ENCODE measurements at places on chromosomes 2 and 18. TPM values are rescaled to one million over a fixed set of nuclear protein-coding genes. Genes with fewer than 3 reads are reported as not detected.

GRCh38 chr2:175152242-175152641, 15.8 kb downstream of the ATF2 start:
- no peak for DNase-seq

DNA sequence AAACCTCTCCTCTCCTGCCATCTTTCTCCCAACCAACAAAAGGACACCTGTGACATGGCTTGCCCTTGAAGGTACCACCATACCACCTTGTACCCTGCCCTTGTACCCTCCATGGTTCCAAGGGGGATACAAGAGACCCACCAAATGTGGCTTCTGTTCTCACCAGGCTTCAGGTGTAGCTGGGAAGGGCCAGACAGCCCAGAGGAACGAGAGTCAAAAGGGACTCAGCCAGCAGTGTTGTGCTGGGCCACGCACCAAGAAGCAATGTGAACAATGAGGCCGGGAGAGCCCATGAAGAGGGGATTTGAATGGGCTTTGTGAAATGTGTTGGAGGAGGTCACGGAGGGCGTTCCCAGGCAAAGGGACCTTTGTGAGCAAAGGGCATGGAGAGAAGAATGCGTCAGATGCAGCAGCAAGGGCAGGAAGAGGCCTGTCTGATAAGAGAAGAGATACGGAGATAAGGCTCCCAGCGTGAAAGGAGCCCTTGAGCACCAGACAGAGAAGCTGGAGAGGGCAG, 48.6 kb downstream of the PLB1 start:
- DNase-seq: no peak

DNA sequence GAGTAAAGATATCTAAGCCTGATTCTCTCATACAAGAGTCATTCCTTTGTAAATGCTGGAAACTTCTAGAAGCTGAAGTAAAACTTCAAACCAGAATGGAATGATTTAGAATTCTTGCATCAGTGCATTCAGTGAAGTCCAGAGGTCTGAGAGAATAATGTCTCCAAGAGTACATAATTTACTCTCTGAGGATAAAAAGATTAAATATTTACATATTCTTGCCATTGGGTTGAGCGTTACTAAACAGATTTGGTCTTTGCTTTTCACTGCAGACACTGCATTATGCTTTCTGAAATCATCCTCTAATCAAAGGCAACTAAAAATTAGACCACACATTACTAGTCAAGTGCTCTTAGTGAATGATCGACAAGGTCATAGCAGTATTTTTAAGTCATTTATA, 26.5 kb upstream of the KANSL1L start:
- no peak for DNase-seq

- DNase-seq: no peak
These were observed 26.1 kb downstream of the DGUOK start for GRCh38 chr2:73952499-73953446.

- DNase-seq: no peak
These were observed 8.6 kb downstream of the ITPRID2 start for GRCh38 chr2:181900007-181900651.

The CAPN14 gene
- 0.17 TPM for total RNA-seq

DNA sequence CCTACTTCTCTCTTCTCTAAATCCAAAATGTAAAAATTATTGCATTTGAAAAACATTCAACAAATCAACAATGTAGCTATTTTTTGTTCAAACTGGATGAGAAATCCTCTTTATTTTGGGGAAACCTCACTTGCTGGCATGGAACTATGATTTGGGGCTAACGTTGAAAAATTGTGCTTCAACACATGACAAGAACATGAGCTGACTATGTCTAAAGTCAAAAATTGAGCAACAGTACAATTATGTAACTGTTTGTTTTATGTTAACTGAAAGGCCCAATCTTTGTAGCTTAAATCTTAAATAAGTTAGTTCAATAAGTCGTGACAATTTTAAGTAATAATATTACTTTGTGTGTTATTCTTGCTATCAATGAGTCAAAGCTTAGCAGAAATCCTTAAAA, 67.3 kb downstream of the TMEFF2 start:
- no peak for DNase-seq

The SLC19A3 gene
- total RNA-seq: not detected

The UPP2 gene
- not detected for total RNA-seq

DNA sequence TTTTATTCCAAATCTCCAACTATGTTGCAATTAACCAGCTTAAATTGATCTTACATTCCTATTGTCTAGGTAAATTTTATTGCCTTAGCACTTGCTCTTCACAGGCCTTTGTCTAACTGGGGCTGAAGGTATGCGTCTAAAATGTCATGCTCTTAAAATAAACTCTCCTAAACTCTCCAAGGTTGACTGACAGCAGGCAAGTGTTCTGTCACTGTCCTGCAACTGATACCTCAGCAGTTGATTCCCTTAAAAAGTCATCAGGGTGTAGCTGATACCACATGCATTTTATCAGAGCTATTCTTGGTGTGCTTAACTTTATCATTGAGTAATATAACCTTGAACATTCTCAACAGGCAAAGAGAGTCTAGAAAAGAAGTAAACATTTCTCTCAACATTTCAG, 680 bp downstream of the TTN start:
- DNase-seq: no peak

The SLC23A3 gene
- total RNA-seq: 4.7 TPM

DNA sequence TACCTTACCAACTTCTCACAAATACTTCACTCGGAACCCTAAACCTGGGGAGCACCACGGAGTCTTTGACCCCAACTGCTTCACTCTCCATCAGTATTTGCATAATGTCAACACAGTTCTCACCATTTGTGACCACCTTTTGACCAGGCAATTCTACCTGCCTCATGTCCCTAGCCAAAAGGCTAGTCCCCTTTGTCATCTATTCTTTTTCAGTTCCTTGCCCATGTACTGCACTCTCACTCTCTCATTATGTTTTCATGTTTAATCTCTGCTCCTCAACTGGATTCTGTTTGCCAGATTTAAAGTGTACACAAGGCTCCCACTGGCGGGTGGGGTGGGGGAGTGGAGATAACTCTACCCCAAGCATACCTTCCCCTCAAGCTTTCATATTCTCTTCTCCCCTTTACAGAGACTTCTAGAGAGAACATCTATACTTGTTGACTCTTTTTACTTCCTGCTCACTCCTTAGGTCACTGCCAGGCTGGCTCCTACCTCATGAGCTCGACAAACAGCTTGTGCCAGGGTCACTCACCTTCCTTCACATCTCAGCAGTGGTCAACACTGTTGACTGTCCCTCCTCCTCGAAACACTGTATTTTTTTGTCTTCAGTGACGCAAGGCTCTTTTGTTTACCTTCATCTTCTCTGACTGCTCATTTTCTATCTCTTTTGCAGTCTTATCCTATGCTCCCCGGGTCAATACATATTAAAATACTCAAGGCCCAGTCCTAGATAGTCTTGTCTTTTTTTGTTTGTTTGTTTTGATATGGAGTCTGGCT, 88.7 kb upstream of the MAP4K3 start:
- no peak for DNase-seq

The SOCS6 gene
- total RNA-seq: 1.8 TPM
